Stimulated activated CD4-positive, alpha-beta T cell treated with anti-CD3 and anti-CD28 coated beads, Interleukin-15, amount 100 ng/mL, for 48 hours (primary cell): ENCODE measurements at places on chromosomes 13 and 19.

GRCh38 chr13:53112522-53112921 is 83.9 kb downstream of the OLFM4 start:
- DNase-seq, result no peak

- DNase-seq, result no peak
Observed at GRCh38 chr13:58480061-58480460, 848.5 kb downstream of the PCDH17 start.

DNA sequence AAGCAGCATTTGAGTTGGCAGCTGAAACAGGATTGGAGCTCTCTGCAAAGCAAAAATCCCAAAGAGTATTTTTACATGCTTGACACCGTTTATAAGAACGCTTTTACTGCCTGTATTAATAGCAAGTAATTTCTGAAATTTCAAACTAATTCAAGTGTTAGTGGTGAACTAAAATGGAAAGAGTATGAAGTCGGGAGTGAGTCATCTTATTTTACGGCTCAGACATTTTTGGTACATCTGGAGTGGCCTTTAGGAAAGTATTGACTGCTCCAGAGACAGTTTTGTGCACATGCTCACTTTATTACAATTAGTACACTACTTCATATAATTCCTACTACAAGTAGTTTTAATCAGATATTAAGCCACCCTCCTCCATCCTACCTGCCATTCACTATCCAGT is 167.4 kb downstream of the SLITRK6 start:
- no peak for DNase-seq

DNA sequence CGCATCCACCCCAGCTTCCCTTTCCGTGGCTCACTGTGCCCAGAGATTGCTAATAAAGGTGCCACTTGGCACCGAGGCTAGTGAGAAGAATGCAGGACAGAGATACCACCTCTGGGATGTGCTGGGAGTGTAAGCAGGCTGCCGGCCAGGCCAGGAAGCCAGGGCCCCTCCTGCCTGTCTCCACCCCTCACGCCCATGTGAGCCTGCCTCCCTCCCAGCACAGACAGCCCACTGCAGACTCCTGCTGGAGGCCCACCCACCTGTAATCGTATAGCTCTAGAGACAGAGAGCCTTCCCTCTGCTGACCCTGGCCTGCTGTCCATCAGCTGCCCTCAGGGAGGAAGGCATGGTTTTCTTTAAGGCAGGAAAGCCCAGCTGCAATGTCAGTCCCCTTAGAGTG is 13.9 kb downstream of the VSTM2B start:
- DNase-seq, result no peak

DNA sequence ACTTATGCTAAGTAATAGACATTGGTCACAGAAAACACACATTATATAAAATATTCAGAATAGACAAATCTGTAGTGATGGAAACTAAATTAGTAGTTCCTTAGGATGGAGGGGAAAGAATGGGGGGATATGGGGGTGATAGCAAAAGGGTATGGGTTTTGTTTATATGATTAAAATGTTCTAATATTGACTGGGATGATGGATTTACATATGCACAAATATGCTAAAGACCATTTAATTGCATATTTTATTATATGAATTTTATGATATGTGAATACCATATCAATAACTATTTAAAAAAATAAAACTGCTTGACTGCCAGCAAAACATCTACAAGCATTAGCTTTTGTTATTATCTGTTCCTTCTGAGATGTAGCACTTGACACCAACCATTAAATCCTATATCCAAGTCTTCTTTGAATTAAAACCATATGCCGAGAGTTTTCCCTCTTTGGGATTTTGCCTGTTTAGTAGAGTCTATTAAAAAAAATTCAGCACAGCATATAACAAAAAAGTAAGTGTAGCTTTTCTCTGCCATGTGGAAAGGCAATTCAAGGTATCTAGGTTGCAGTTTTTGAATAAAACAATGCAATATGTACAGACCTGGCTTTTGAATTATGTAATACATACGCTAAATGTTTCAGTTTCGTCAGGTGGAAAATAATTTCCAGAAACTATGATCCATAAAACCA is 2584.1 kb upstream of the PCDH20 start:
- no peak for DNase-seq

DNA sequence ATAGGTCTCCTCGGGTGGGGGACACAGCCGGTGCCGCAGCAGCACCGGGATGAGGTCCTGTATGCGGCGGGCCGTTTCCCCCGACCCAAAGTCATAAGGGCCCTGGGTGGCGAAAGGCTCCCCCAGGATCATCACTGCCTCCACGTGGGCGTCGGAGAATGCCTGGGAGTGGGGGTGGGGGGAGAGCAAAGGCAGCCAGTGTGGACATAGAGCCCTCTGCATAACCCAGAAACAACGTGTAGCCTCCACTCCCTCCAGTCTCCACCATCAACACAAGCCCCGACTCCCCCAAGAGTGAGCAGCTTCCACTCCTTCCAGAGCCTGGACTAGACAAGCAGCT is 1.7 kb upstream of the NUMBL start:
- DNase-seq, result no peak

DNA sequence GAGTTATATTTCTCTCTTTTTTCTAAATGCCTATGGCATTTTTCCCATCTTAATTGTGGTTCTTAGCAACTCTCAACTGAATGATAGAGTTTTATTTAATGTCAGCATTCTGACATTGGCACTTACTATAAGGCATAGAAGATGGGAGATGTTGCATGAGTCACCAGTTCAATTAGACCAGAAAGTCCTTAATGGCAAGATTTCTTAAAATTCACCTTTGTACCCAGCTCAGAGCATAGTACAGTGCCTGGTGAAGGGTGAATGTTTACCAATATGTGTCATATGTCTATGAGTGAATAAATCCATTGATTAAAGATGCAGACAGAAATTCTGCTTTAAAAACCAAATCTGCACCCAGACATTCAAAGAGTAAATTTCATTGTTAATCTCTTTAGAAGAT is 526.9 kb downstream of the EFNB2 start:
- DNase-seq, result no peak
